ENCODE measurements at places on chromosomes 1 and 21.

GRCh38 chr1:39258146-39258924 is 53.8 kb downstream of the MACF1 start:
- ATAC-seq: peak; percentile 71

GRCh38 chr1:24294716-24295371 is 24.3 kb upstream of the GRHL3 start:
- ATAC-seq: no peak

DNA sequence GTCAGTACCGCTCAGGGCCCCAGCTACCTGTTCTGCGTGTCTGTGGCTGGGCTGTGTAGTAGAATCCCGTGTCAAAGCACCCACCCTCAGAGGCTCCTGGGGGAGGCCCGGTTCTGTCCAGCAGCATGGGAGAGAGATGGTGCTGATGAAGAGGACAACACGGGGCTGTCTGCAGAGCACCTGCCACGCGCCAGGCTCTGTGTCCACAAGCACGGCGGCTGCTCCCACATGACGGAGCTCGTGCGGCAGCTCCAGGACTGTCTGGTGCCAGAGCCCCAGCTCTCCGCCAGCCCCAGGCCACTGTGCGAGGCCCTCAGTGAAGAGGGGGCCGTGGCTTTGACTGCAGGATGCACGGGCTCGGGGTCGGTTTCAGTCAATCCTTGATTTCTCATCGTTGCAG is 42.0 kb upstream of the TSPEAR start:
- no peak for ATAC-seq

DNA sequence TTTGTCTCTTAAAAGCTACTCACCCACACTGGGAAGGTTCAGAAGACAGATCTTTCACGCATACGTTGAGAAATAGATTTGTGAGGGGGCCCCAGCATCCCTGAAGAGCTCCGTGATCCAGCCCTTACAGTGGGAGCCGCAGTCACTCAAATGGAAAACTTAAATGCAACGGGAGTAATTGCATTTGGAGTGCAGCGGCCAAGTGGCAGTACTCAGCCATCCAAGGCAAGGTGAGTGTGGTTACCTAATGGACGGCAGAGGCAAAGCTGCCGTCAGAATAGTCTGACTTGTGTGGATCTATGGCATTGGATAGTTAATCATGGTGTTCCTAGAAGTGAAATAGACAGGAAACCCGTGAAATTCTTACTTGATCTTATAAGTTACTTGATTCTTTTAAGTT is 5.1 kb downstream of the SPSB1 start:
- ATAC-seq: no peak
